ENCODE measurements at places on chromosomes 4 and X. TPM values are rescaled to one million over a fixed set of nuclear protein-coding genes. Genes with fewer than 3 reads are reported as not detected.

ALB gene
- 0.56 TPM for polyA plus RNA-seq

MAP7D2 gene
- polyA plus RNA-seq, result 1.2 TPM

SPACA5B gene
- not detected for polyA plus RNA-seq

MAGEC3 gene
- polyA plus RNA-seq, result not detected

PABPC4L gene
- polyA plus RNA-seq, result 0.20 TPM

NOCT gene
- 34.7 TPM for polyA plus RNA-seq

VSIG4 gene
- 137 TPM for polyA plus RNA-seq

PRR32 gene
- polyA plus RNA-seq, result not detected

AMTN gene
- not detected for polyA plus RNA-seq

CYSLTR1 gene
- polyA plus RNA-seq, result 1.8 TPM

NDNF gene
- polyA plus RNA-seq, result 0.34 TPM

FABP2 gene
- 0.03 TPM for polyA plus RNA-seq

F8A3 gene
- polyA plus RNA-seq, result not detected

SULT1E1 gene
- not detected for polyA plus RNA-seq
